LHCN-M2 (cell line): ENCODE measurements at places on chromosomes 6 and 20. TPM values are rescaled to one million over a fixed set of nuclear protein-coding genes. Genes with fewer than 3 reads are reported as not detected.

DNA sequence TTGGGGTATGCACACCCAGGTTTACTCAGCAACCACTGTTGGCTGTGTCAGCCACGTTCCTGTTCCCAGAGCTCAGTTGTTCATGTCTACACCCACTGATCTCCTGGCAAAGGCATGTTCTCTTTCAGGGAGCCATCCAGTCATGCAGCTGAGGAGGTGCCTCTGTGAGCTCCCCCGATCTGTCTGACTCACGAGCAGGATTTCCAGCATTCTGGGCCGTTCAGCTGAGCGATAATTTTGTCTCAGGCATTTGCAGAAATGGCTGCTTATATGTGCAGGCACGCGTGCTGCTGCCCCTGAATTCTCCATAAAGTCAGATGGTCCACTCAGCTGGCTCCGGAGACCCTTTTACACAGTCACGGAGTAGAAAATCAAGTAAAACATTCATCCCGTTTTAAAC lies 78.4 kb upstream of the IYD start:
- DNase-seq = no peak

DNA sequence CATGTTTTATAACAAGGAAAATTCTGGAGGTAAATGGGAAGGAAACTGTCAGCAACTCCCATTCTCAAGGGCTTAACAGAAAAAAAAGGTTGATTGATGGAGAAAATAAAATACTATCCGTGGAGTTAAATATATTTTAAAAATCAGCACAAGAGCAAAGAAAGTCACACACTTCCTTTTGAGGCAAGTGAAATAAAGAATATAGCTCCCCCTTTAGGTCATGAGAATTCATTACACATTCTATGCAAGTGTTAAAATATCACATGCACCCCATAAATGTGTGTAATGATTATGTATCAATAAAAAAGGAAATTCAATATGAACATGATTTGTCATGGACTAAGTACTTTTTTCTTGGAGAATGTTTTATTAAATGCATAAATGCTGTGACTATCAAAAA lies 349.2 kb downstream of the TPBG start:
- peak; percentile 6 for DNase-seq

- no peak for DNase-seq
Measured at GRCh38 chr20:62577490-62577836, 64.8 kb upstream of the SLCO4A1 start.

- no peak for DNase-seq
Measured at GRCh38 chr6:971981-972640, 279.2 kb upstream of the EXOC2 start.

- DNase-seq = no peak
Measured at GRCh38 chr20:38430679-38431325, 4.3 kb downstream of the SNHG17 start.

GRCh38 chr20:23446505-23446904 lies 6.2 kb downstream of the CST11 start:
- peak; percentile 25 for DNase-seq

DNA sequence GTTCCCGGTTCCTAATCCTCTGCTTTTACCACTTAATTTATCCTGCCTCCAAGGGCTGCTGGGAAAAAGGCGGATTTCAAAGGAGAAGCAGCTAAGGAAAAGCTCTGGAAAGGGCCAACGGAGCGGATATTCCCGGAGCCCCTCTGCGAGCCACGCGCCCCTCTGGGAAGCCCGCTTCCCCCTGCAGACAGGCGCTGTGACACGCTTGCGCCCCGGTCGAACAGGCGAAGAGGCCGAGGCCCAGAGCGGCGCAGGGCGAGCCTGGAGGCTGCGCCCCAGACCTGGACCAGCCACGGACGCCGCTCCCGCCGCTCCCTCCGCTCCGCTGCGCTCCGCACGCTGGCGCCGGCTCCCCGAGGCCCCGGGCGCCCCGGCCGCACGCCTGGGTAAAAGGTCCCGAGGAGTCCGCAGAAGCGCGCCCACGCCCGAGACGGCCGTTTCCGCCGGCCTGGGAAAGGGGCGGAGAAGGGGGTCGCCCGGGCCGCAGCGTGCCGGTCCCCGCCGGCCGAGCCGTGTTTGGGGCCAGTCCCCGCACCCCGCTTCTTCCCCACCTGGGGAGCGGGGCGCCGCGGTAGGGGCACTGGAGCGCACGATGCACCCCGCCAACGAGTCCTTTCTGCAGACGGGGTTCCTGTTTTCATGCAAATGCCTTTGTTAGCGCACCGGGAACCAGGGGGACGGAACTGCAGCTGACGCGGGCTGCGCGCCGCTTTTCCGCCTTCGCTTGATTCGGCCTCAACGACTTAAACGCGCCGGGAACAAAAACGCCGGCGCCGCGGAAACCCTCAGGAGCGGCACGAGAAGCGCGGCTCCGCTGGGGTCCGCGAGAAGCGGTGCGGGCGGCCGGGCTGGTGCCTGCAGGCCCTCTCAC lies 91.9 kb upstream of the SIRPA start:
- no peak for DNase-seq

DNA sequence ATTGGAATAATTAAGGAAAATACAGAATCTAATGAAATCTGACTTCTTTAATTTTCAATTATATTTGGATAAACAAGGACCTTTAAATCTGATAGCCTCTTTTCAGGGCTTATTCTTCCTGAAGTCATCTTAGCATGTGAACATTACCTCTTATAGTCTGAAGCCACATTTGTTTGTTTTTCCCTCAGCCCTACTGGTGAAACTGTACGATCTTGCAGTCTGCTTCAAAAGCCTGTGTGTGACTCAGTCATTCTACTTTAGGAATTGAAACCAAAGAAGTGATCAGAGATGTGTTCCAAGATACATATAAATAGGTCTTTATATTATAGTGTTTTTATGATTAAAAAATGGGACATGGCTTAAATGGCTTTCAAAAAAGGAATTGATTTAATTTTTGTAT lies 67.5 kb downstream of the MACROD2 start:
- DNase-seq = peak; percentile 66

DNA sequence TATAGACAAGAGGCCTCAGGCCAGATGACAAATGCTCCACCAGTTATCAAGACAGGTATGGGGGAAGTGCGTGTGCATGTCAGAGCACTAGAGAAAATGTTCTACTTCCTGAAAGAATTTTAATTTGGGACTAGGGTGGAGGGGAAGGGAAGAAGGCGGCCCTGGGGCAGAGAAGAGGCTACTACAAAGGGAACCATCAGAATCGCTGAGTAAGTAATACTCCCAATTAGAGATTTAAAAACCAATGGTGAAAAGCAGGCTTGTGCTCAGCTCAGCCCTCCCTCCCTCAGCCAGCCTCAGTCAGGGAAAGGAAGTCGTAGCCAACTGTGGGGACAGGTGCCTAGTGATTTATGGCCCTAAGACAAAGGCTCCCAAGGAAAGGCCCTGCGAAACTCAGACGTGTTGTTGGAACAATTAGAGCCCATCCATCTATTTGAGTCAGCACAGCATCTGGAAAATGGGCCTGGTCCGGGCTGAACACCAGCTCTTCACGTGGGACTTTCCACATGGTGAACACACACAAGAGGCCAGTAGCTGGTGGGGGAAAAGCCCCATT lies 15.0 kb upstream of the MAFB start:
- DNase-seq = no peak

- peak; percentile 96 for DNase-seq
Measured at GRCh38 chr6:16334671-16335070, 96.3 kb downstream of the GMPR start.

DNA sequence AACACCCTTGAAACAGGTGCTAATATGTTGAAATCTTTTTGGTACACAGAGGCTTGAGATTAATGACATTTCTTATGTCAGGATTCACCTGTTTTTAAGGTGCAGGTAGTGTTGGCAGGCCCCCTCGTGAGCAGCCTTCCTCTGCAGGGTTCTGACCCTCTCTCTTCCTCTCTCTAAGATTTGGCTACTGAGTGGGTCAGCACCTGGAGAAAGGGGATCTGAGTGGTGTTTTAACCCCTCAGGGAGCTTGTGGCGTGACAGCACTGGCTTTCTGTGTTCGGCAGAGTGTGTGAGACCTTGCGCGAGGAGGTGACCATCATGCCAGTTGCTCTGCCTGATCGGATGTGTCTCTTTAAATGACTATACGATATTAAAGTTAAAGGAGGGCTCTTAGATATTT lies 37.1 kb downstream of the HIVEP1 start:
- DNase-seq = no peak

DNA sequence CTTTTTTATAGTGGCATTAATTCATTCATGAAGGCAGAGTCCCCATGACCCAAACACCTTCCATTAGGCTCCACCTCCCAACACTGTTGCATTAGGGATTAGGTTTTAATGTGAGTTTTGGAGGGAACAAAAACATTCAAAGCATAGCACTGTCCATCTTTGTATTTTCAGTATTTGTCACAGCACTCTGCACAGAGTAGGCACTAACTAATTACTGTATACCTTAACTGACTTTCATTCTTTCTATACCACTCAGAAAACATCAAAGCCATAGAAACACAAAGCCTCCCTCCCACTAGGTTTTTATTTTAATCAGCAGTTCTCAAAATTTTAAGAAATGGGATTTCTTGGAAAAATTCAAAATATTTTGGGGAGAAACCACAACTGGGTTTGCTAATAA lies 21.8 kb upstream of the AHI1 start:
- DNase-seq = no peak

DNA sequence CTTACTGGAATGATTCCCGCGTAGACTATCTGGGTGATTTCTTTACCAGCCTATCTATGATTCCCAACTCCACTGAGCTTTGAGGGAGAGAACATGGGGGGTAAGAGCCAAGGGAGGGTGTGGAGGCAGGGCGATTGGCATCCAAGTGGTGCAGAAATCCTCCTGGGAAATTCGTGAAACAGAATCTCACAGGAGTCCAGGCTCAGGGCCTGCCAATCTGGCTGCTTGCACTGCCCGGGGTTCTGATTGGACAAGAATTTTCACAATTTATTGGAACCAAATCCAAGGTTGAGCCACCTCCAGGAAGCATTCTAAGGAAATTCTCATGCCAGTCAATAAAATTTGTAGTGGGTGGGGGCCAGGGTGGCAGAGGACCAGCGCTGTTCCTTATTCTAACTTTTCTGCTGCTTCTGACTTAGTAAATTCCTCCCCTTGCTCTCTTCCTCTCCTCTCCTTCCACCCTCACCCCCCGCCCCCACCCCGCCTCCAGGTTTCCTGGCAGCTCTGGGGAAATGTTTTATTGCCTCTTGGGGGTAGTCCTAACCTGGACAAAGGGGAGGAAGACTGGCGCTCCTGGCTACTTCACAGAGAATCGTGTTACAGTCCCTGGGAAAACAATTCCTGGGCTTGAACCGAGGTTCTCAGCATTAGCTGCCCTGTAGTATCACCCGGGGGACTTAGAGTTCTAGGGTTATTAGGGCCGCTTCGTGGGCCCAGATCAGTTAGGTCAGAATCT lies 3.1 kb downstream of the BMP6 start:
- no peak for DNase-seq

DNA sequence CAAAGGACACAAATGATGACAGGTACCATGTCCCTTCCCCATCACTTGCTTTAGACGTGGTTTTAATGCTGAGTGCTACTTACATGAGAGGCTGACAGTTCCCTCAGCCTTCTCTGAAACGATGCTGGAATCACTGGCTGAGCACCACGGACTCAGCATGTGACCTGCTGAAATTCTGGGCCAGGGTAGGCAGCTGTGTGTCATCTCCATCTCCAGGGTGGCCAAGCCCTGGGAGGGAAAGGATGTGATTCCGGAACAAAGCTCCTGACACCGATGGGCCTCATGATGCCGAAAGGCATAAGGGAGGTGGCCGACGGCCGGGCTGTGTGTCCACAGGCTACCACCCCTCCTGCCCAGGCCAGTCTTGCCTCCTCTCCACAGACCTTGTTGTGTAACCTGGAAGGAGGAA lies 184.3 kb upstream of the CST7 start:
- DNase-seq = no peak

DNA sequence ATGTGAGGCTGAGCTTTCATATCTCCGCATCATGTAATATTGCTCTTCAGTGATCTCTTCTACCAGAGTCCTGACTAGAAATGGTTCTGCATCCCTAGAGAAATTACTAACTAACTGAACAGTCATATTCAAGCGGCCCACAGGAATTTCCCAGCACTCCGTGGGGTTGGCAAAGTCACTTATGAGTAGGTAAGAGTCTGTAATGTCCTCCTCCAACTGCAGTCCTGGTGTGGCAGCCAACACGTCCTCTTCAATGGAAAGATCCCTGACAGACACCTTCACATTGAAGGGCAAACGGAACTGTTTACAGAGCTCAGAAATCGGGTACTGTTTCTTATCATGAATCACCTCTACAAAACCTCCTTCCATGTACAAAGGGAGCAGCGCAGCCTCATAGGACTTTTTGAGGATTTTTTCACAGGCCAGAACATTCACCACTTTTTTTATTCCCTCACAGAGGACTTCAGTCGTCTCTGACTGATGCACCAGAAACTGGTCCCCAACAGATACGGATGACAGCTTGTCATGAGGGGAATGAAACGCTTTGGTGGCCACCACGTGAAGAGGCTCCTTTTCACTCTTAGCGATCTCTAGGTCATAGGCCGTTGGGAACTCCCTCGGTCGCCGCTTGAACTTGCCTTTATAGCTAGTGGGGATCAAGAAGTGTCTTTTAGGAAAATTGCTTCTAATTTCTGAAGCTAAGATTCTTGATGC lies 87.7 kb downstream of the THEMIS start:
- peak; percentile 5 for DNase-seq

GRCh38 chr6:110095935-110096334 lies 83.5 kb downstream of the WASF1 start:
- no peak for DNase-seq

GRCh38 chr6:66127061-66127460 lies 420.0 kb upstream of the EYS start:
- DNase-seq = no peak

DNA sequence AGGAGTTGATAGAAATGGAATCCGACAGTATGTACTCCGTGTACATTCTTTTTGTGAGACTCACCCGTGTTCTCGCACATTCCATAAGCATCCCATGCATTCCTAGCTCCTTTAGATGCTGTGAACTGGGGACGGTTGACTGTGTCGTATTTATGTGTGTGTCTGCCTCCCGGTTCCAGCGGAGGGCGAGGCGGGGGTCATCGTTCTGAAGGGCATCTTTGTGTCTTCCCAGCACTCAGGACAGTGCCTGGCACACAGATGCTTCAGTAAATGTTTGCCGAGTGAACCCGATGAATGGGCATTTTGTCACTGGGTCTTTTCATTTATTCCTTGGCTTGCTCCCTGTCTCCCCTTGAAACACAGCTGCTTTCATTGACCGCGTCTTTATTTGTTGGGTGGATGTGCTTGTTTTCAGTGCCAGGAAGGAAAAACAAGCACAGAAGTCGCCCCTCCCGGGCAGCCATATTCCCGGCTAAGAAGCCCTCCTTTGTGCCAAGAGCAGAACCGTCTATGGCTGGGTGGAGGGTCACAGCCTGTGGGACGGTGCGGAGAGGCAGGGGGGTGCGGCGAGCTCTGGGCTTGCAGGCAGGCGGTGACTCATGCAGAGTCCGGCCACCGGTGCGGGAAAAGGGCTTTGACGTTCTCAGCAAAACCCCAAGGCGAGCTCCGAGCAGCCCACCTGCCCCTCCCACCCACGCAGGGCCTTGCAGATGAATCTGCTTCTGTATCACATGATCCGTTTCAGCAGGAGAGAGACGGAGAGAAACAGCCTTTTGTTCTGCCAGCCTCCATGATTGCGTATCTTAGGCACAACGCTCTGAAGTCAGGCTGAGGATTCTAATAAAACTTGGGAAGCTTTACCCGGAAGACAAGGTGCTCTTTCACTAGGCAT lies 11.2 kb upstream of the PSMG4 start:
- peak; percentile 88 for DNase-seq

- no peak for DNase-seq
Measured at GRCh38 chr20:38075161-38075998, 41.8 kb downstream of the RPRD1B start.

KCNQ5 gene
- 7.1 and 8.7 TPM in 2 replicates for total RNA-seq

PTCHD4 gene
- 21.0 and 23.6 TPM in 2 replicates for total RNA-seq

CST1 gene
- total RNA-seq = not detected in 2 replicates

ITCH gene
- 38.7 and 38.9 TPM in 2 replicates for total RNA-seq

HEY2 gene
- total RNA-seq = not detected in 2 replicates

PNPLA1 gene
- total RNA-seq = not detected in 2 replicates

HTR1B gene
- total RNA-seq = 0.46 and 0.64 TPM in 2 replicates

BPIFB1 gene
- not detected in 2 replicates for total RNA-seq
